ENCODE measurements at places on chromosomes 1 and 21.
A peak's percentile ranks its signal among the peaks of the same experiment; 100 is the strongest.

- no peak for DNase-seq
These were observed 4.2 kb downstream of the RASSF5 start for GRCh38 chr1:206511362-206512057.

DNA sequence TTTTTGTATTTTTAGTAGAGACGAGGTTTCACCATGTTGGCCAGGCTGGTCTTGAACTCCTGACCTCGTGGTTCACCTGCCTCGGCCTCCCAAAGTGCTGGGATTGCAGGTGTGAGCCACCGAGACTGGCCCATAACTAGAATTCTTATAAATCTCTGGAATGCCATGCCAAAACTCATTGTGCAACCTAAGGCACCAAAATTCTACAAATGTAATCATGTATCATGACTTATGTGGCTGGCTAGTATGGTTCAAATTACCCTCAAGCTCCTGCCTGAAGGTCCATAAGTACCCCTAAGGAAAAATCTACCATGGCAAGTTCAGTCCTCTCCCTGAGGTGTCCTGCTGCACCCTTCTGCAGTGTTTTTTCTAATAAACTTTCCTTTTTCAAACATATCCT lies 63.8 kb upstream of the CSF1 start:
- no peak for DNase-seq

GRCh38 chr1:70112838-70113237 lies 92.5 kb downstream of the LRRC40 start:
- no peak for DNase-seq

DNA sequence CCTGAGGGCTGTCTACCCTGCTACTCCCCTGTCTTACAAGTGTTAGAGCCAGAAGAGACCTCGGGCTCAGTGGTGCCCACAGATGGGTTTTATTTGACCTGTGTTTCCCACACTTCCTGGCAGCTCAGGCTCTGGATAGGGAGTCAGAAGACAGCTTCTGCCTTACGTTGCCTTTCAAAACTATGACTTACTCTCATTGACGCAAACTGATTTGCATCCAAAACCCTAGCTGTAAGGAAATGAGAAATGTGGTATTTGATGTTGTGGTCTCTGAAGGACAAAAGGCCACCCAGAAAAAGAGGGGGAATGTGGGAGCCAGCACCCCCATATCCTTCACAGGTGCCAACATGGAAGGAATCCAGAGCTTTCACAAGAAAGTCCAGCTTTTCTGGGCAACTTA lies 180.2 kb downstream of the ATG4C start:
- DNase-seq, result no peak

DNA sequence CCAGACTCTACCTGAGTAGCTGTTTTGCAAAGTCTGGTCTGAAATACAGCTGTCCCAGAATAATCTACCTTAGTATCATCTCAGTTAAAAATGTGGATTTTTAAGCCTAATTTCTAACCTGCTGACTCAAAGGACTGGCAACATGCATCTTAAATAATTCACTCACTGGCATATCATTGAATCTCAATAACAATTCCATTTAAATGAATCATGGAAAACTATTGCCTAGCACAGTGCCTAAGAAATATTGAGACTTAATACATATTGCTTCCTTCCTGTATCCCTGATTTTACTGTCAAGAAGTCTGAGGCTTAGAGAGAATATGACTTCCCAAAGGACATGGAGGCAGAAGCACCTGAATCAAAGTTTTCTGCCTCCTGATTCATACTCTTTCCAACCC lies 3.1 kb downstream of the CCDC190 start:
- no peak for DNase-seq

DNA sequence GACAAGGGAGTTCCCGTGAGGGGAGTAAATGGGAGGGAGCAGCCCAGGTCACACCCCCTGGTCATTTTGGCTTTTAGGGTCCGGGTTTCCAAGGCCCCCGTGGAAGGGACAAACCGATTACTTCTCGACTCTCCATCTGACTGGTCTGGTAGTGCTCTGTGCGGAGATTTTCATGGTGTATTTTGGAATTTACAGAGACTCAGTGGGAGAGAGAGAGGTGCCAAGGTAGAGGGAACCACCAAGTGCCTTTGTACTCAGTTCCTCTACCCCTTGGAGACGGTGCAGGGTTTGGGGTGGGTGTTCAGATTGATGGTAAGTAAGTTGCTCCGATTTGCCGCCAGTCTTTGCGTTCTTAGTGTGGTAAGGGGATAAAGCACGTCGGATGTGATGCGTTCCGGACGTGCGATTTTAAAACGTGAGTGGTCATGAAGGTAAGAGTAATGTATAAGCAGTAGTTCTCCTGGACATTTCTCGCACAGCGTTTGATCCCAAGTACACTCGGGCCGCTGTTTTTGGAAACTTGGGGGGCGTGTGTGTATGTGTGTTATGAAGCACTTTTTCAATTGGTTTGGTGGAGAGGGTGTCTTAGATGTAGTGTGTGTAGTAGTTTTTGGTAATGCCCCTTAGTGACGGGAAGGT lies 682 bp downstream of the SUCO start:
- peak; percentile 12 for DNase-seq

DNA sequence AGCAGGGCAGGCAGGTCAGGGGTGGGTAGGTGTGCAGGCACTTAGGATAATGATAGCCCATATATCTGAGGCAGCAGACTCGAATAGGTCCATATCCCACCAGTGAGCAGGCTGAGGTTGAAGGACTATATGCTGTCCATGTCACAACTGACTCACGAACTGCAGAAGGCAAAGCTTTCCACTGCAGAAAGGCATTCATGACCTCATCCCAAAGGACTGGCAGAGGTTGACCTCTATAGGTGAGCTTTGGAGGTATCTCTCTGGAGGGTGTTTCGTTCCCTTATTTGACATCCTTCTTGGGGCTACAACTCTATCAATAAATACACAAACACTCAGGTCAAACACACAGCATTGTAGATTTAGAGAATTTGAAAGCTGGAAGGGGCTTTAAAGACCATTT lies 42.8 kb upstream of the MARK1 start:
- no peak for DNase-seq

DNA sequence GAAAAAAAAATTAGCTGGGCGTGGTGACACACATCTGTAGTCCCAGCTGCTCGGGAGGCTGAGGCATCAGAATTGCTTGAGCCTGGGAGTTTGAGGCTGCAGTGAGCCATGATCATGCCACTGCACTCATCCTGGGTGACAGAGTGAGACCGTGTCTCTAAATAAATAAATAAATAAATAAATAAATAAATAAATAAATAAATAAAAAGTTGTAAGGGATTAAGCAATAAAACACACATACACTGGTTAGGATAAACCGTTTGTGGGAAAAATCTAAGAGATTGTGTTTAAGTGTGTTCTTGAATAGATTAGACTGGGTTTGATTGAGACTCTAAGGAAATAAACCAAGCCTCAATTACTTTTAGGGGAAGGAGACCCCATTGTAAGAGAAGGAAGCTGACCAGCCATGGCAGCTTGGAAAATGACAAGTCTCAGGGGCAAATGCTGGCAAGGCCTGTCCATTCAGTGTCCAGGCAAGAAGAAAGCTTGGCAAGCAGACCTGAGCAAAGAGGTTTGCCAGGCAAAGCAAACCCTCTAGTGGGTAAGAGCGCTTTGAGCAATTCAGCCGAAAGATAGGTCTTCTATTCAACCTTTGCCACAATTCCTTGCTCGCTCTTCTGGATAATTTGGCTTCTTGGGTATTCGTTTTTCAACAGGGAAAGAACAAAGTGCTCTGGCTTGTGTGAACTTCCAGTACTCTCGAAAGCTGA lies 106.9 kb upstream of the SERBP1 start:
- no peak for DNase-seq

DNA sequence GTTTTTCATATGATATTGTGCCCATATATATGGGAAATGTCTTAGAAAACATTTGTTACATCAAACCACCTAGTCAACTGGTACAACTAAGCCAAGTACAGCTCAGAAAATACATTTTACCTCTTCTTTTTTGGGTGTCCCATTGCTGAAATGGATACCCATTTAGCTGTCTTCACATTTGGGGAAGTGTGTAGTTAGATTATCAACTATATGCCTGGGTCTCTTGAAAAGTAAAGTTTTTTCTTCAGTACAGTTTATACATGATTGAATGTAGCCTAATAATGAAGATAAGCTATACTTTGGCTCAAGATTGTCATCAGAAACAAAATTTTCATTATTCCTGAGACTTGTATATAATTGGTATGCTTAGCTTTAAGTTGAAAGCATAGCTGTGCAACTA lies 2.0 kb downstream of the AGO3 start:
- no peak for DNase-seq

GRCh38 chr1:231138236-231138635 lies 23.6 kb upstream of the TRIM67 start:
- DNase-seq, result no peak

DNA sequence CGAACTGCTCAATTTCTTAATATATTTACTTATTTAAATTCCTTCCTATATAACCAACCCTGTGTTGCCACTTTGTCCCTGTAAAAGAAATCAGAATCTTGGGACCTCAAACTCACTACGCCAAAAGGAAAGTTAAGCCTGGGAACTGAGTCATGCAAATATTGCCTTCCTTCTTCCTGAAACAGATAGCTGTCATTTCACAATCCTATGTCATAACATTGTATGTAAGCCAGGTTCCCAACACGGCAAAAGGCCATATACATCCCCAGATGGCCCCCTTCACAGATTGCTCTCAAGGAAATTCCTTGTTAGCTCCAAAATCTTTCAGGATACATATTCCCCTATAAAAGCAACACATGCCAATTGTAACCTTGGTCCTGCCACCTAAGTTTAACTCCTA lies 39.7 kb downstream of the C21orf91 start:
- DNase-seq, result no peak

DNA sequence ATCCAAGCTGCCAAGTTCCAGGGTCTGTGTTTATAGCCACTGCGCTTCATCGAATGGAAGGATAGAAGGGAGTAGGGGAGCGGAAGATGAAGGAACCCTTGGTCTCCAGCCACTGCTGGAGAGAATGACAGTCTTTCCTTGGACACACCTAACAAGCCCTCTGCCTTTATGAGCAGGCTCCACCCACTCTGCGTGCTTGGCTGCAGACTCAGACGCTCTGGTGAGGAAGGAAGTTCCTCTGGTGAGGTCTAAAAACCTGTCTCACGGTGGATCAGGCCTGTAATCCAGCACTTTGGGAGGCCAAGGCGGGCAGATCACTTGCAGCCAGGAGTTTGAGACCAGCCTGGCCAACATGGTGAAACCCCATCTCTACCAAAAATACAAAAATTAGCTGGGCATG lies 55.4 kb downstream of the MATN1 start:
- DNase-seq, result no peak

- peak; percentile 30 for DNase-seq
These were observed 13.8 kb upstream of the BOLA1 start for GRCh38 chr1:149885339-149886120.

All from effector memory CD4-positive, alpha-beta T cell (primary cell).